ENCODE measurements at places on chromosomes 4 and X.
A peak's percentile ranks its signal among the peaks of the same experiment; 100 is the strongest.

- DNase-seq: no peak
These were observed 40.7 kb upstream of the PDGFC start for GRCh38 chr4:157012296-157012695.

DNA sequence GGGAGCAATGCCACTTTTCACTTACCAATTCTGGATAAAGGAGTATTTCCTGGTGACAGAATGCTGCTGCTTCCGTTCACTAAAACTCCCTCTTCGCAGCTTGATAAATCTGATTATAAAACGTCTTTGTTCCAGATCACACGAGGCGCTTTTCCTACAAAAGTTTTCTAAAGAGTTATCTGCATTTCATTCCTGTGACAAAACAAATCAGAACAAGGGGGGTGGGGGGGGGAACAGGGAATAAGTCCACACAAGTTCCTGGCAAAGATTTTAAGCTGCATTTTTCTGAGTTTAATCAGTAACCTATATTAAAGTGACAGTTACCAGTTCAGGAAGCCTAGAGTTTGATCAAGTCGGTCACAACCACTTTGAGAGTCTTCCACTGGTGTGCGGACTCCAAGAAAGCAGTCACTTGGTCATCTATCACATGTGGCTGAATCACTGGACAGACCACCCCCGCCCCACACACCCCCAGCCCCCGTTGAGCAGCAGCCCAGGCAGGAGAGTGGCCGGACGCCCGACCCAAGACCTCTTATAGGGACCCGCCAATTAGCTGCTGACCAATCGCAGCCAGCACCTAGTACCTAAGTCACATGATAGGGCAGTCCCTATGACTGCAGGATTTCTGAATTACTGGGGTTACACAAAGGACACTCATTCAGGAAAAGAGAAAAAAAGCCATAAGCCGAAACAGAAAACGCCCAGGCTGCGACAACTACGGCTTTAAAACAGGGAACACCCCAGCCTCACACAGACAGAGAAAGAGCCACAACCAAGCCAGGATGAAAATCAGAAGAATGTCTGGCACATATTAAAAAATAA lies 569.3 kb upstream of the DIPK2B start:
- peak; percentile 82 for DNase-seq

- no peak for DNase-seq
These were observed 50.2 kb upstream of the PGRMC2 start for GRCh38 chr4:128337863-128338262.

DNA sequence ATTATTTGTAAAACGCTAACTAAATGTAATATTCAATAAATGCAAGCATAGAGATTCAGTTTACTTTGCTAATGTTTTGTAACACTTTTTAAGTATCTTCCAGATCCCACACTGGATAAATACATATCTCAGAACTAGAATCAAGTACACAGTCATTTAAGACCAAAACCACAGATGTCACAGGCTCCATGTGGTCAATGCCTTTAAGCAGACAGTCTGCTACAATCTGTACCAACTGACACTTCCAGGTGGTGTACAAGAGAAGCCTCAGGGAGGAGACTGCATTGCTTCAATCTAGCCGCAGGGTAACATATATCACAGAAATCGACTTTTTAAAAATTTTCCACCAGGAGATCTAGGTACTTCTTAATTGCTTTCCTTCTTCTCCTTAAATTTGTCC lies 229.6 kb upstream of the DIAPH2 start:
- peak; percentile 20 for DNase-seq

DNA sequence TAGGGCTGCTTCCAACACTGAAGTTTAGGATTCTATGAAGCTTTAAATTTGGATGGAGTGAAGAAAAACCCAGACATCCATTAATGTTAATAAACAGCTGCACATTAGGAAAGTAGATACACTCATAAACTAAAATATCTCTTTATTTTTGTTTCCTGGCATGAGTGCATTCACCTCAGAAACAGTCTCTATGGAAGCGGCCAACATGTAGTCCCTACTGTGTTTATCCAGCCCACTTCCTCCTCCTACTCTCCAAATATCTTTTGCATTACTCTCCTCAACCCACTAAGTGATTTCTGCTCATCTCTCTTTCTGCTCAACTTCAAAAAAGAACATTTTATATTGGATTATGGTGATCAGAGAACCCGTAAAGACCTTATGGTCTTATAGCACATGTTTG lies 180.3 kb upstream of the MXRA5 start:
- peak; percentile 44 for DNase-seq

GRCh38 chr4:93842601-93843252 lies 14.2 kb downstream of the ATOH1 start:
- no peak for DNase-seq

GRCh38 chrX:69010339-69010738 lies 154.9 kb downstream of the PJA1 start:
- DNase-seq: no peak

Data from myocyte (in vitro differentiated cells).